ENCODE measurements at places on chromosomes 11 and 22.

DNA sequence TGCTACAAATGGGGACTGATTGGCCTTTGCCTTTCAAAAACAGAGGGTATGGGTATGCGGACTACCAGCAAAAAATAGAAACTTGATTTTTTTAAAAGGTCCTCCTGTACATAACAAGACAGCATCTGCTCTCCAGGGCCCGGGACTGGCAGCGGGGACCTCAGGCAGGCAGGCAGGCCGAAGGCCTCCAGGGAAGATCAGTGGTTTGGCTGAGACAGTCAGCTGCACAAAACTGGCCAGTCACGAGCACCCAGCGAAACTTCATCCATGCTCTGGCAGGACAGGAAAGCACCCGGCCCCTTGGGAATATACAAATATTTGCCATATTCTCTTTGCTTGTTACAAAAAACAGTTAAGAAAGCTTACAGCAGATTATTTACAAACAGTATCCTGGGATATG is 11.0 kb downstream of the RPL27A start:
- no peak for DNase-seq

GRCh38 chr22:22061085-22062077 is 78.8 kb upstream of the TOP3B start:
- DNase-seq: peak; percentile 94

DNA sequence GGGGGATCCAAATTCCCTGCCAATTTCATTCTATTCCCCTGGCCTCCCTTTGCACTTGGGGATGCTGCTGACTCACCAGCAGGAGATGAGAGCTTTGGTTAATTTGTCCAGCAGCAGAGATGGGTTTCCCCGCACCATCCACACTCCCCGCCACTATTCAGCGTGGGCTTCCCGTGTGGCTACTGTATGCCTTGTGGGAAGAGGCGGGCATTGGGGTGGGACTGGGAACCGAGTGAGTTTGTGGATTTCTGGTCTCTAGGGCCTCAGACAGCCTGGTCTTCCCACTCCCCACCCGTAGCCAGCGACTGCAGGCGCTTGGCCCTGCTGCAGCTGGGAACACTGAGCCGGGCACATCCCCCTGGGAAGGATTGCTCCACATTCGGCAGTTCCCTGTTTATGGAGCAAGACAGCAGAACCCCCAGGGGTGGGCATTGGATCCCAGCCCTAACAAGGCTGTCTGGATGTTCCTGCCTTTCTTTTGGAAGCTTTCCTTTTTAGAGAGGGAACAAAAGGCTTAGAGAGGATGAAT is 23.4 kb downstream of the KIAA1671 start:
- DNase-seq: no peak

DNA sequence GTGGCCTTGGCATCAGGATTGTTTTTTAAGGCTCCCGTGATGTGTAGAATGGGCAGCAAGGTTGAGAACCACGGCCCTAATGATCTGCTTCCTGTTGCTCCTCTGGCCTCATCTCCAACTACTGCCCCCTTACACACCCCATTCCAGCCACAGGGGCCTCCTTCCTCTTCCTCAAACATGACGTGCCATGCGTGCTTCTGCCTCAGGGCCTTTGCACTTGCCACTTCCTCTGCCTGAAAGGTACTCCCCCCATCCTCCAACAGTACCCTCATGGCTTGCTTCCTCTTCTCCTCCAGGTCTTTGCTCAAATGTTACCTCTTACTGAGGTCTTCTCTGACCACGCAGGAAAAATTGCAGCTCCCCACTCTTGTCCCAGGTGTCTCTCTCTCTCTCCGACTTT is 93.9 kb upstream of the CSNK2A3 start:
- no peak for DNase-seq

DNA sequence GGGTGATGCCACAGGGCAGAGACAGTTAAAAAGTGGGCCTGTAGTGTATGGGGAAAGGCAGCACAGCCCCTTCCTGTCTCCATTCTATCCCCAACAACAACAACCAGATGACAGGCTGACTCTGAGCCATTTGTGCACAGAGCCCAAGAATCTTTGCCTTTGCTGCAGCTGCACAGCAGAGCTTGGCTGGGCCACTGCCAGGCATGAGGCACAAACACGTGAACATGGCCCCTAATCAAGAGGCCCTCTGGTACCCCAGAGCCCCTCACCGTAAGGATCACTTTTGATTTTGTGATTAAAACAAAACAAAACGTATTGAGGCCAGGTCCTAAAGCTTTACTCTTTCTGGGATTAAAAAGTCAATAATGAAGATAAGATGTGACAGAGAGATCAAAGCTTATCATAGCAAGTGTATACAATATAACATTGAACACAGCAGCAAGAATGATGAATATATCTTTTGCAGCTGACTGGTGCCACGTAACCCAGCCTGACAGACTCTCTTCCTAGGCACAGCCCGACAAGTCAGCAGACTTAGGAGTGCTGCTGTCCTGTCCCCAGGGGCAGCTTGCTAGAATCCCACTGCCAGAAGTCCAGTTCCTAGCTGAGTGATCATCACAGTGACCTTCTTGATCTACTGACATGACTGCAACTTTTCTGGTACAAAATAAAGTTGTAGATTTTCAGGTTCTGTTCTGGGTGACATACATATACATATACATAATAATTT is 117.8 kb downstream of the SERGEF start:
- no peak for DNase-seq

DNA sequence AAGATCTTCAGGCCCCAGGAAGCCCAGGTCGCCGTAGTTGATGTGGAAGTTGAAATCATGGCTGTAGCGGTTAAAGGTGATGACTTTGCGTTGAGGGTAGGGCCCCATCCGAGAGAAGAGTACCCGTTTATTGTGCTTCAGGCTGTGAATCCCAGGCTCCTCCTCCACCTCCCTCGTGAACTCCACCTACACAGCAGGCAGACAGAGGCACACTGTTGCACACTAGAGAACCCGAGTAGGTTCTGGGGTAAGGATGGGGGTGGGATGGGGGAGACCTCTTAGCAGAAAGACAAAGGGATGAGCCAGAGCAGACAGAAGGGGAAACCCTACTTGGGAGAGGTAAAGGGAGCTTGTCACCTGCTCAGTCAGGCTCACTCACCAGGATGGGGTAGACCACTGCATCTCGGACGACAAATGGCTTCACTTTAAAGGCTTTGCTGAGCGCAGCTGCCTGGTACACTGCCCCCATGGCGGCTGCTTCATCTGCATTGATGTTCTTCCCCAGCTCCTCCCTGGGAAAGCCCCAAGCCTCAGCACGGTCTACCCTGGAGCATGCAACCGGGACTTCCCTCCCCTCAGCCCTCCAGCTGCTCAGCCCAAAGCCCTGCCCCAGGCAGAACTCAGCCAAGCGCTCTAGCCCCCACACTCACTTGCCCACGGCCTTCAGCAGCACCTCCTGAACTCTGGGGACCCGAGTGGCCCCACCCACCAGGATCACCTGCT is 5.4 kb downstream of the HYOU1 start:
- no peak for DNase-seq

GRCh38 chr11:88404932-88405710 is 67.6 kb upstream of the CTSC start:
- no peak for DNase-seq

DNA sequence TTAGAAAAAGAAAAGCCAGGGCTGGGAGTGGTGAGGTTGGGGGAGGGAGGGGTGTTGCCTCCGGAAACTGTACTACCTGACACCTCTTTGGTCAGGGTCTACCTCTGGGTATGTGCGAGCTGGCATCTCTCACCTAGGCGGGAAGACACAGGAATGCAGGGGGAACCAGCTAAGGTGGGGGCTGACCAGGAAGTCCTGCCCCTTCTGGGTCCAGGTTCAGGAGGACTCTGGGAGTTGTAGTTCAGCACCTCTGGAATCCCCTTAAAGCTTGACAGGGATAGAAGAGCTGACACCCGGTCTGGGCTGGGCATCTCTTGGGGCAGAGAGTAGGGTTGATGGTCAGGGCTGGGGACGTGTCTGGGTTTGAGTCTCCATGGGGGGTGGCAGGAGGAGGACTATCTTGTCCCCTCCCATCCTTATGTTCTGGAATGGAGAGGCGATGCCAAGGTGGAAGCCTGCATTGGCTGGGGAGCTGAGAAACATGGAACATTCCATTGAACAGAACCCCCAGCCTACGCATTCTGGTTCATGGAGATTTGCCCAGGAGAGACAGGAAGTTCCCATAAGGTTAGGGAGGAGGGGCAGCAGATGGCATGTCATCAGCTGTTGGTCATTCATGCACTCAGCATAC is 2.1 kb upstream of the KIAA1671 start:
- DNase-seq: no peak

- no peak for DNase-seq
These were observed 3.9 kb downstream of the SPTBN2 start for GRCh38 chr11:66725114-66725513.

DNA sequence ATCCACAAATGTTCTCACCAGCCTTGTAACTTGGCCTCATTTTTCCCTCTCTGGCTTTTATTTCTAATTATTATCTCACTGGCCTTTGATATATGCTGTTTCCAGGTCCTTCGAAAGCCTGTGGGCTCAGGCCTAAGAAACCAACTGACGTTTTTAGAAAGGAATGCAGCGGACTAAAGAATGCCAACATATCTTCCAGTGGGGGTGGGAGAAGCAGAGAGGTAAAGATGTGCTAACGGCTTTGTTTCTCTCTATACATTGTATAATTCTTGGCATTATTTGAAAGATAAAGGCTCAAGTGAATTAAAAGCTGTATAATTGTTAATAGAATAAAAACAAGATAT is 28.2 kb downstream of the OR6Q1 start:
- no peak for DNase-seq

Measured in CD14-positive monocyte (primary cell).